Activated effector memory CD4-positive, alpha-beta T cell treated with anti-CD3 and anti-CD28 coated beads, Interleukin-2, amount 50 U/mL, for 16 hours (primary cell): ENCODE measurements at places on chromosomes 2 and 18.

DNA sequence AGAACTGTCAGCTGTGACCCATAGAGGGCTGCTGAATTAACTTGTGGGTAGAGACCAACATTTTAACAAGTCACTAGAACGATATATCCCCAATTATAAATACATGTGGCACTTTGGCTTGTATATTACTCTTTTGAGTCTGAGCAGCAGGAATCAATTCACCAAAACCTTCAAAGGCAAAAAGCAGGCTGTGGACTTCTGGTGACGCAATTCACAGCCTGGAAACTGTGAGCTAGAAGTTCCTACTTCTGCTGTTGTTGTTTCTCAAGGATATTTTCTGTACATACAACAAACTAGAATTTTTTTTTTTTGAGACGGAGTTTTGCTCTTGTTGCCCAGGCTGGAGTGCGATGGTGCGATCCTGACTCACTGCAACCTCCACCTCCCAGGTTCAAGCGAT, 37.3 kb downstream of the PTCD3 start:
- DNase-seq: no peak

- DNase-seq: no peak
Observed at GRCh38 chr2:43818761-43819160, 19.9 kb downstream of the ABCG5 start.

DNA sequence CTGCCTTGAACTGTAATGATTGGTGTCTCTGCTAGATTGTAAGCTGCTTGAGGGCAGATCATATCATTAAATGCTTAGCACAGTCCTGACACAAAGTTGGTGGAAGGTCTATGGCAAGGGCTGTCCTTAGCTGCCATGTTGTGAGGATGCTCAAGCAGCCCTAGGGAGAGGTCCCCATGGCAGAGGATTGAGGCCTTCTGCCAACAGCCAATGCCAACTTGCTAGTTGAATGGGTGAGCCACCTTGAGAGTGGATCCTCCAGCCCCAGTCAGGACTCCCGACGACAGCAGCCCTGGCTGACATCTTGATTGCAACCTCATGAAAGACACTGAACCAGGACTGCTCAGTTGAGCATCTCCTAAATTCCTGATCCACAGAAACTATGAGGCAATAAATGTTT, 115.3 kb upstream of the SMAD2 start:
- no peak for DNase-seq

DNA sequence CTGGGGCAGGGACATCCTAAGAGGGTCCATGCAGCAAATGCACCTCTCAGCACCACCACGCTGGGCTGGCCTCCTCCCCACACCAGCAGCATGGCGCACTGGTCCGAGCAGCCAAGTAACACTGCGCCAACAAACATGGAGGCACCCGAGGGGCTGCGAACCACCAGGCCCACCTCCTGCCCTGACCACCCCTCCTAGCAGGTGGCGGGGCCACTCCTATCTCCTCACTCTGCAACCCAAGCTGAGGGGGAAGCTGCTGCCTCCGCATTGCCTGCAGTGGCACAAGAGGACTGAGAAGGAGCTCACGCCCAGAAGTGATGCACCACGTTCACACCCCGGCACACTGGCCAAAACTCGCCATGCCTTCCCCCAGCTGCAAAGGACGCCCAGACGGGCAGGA, 94.4 kb downstream of the EIPR1 start:
- DNase-seq: no peak

- no peak for DNase-seq
Observed at GRCh38 chr2:20935168-20935775, 108.6 kb downstream of the APOB start.

- no peak for DNase-seq
Observed at GRCh38 chr2:211014376-211014775, 458.0 kb downstream of the CPS1 start.

DNA sequence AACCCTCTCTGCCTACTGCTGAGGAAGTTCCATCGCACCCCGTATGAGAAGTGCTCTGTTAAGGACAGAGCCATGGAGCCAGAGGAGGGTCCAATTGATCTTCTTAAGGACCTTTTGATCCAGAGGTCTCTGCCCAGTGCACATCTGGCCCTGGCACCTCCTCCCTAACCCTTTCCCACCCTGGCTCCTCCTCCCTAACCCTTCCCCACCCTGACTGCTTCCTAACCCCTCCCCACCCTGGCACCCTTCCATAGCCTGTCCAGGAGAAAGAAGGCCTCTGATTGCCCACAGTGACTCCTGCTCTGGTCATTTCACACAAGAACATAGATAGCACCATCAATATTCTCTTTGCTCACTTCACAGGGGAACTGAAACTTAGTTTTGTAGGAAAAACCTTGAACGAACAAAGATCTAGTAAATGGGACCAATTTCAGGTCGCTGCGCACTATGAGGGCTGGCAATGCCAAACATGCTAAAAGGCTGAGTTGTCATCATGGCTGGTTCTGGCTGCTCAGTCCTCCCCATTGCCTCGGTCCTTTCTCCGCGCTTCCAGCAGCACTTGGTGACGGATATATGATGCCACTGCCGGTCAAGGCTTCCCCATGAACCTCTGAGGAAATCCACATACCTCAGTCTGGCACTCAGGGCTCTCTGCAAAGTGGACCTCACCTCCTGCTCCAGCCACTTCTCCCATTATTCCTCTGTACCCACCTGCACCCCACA, 49.2 kb downstream of the PKDCC start:
- no peak for DNase-seq

GRCh38 chr2:152443771-152444170, 108.8 kb downstream of the FMNL2 start:
- DNase-seq: no peak

DNA sequence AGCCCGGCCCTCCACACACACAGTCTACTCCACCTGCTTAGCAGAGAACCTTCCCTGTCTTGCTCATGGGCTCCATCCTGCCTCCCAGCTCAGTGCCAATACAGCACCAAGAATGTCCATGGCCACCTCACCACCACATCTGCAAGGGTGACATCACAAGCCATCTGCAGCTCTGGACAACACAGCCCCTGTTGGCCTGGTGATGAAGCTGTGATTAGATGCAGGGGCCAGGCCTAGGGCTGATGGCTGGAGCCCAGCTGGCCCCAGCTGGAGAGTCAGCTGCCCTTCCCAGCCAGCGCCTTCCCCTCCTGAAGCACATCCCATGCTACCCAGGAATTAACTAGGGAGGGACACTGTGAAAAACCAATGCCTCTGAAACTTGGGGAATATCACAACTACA, 91.1 kb downstream of the TTC32 start:
- DNase-seq: no peak

- peak; percentile 81 for DNase-seq
Observed at GRCh38 chr2:131104487-131105155, 515 bp upstream of the PLEKHB2 start.

- no peak for DNase-seq
Observed at GRCh38 chr2:13114391-13114790, 397.7 kb downstream of the TRIB2 start.

DNA sequence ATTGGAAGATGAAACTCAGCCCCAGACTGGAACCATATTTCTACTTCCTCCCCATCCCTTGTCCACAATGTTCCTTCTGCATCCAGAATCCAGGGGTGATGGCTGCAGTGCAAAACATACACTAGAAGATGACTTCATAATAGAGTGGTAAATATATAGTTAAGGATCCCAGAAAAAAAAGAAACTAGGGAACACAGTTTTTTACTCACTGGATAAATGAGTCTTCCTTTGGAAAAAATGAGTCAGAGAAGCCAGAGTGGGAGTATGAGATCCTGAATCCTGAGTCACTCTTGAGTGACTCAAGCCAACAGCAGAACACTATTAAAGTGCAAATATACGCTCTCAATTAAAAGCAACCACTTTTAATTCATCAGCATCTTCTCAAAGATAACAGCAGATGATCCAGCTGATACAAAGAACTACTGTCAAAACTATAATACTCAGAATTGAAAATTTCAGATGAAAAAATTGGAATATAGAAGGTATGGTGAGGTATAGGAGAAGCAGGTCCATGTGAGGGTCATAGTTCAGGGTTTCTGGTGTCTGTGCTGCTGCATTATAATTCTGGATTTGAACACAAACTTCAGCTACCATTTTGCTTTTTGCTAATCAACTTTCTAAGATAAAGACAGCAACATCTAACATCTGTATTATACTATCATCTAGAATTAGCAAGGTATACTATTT, 987.2 kb upstream of the CDH2 start:
- DNase-seq: no peak

GRCh38 chr2:64840426-64840881, 148.7 kb upstream of the SLC1A4 start:
- DNase-seq: no peak

DNA sequence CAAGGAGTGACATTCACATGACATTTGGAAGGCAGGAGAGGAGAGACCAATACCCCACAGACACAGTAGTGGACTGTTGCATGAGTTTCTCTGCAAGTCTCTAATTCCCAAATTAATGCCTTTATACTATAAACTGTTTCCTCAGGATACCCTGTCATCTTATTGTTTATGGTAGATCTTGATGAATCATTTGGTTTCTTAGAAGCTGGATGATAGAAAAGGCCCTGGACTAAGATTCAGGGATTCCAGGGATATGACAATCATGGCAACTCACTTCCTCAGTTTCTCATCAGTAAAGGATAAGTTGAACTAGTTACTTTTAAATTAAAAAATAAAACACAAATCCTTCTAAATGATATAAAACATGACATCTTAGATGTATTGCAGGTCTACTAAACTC, 292.5 kb downstream of the TDRD15 start:
- DNase-seq: no peak

DNA sequence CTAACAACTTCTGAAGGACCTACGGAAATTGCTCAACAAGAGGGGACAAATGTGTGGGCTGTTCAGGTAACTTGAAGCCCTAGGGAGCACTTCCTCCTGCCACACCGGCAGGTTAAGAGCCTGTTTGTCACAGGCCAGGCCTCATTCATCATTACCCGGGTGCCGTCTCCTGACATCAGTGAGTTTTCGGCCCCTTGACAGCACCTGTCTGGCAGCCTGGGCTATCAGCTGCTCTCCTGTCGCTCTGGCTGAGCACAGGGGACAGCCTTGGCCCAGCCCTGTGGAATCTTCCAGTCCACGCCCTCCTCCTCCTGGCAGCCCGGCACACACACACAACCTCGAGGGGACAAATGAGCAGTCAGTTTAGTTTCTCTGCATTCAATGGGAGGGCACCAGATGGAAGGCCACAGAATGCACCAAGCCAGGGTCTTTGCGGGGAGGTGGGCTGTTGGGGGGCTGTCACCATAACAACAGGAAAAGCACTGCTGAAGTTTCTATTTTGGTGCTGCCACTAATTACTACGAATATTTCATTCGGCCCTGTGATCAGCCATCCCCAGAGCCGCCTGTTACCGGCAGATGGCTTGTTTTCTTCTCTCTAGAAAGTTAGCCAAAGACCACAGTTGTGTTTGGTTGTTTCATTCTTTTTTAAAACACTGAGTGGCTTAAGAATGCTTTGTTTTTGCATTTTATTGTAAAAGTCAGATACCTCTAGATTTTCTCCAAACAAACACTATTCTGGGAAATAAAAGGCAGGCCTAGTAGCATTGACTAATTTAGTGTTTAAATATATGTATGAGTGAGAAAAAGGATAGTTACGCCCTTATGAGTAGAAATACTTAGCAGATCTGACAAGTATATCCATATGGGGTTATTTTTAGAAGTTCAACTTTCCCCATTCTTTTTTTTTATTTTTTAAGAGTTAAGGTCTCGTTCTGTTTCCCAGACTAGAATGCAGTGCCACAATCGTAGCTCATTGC, 189.9 kb upstream of the NDUFV2 start:
- no peak for DNase-seq

- DNase-seq: no peak
Observed at GRCh38 chr18:28766027-28766426, 589.1 kb upstream of the CDH2 start.

GRCh38 chr18:38690626-38691025, 1125.0 kb upstream of the CELF4 start:
- DNase-seq: no peak

DNA sequence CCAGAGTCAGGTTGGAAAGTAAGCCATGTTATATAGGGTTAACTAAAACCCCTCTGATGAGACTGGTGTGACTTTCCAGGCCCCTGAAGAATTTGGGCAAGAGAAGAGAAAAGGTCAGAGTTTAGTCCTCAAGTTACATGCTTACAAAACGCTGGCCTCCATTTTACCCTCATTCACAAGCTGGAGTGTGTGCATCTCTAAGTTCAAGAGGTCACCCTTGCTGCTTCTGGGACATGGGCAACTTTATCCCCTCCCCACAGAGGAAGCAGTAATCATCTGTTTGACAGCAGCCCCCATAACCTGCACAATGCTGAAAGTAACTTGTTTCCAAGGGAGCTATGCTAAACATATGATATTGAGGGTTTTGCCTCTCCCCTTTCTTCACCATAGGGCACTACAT, 85.2 kb upstream of the CCDC195 start:
- no peak for DNase-seq

DNA sequence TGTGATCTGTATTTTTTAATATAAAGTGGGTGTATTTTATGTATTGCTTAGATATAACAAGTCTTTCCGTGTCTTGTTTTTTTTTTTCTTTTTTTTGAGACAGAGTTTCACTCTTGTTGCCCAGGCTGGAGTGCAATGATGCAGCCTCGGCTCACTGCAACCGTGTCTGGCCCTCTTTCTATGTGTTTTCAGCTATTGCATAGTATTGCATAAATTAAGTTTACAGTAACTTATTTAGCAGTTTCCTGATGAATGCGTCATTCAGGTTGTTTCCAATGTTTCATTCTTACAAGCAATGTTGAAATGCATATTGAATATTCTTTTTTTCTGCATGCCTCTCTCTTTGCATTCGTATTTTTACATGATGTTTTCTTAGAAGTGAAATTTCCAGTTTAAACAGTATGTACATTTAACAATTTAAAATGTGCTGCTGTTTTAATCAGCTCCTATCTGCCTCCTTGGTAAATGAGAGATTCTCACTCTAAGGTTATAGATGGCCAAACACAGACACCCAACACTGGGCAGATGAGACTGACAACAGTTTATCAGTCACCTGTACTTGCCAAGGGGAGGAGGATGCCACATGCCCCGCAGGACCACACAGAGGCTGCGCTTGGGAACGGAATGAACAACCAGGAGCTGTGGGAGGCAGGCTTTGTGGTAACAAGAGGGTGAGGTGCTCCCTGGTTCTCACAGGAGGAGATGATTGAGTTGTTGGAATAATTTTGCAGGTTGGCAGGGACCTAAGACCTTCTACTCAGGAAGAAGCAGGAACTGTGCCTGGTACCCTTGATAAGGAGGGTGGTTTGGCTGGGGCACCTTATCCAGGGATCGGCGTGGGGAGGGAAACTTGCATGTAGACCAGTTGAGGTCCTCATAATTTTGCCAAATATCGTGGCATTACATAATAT, 7.5 kb downstream of the SLC9A4 start:
- no peak for DNase-seq

GRCh38 chr18:36298126-36298741, 721 bp downstream of the FHOD3 start:
- DNase-seq: no peak

DNA sequence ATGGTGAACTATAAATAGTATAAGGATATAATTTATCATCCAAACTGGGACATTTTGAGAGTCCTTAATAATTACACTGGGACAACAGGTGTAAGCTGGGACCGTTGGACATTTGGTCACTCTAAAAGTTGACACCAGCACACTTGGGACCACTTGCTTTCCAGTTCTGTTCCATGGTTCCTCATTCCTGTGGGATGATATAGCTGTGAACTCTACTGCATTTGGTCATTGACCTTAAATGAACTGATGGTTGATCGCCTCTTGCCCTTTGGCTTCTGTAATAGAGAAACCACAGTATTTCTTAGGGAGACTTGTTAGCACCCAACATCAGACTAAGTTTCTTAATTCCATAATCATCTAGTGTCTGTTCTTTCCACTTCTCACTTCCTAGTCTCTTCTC, 46.7 kb downstream of the EML6 start:
- no peak for DNase-seq
